ENCODE measurements at places on chromosomes 5 and 9. TPM values are rescaled to one million over a fixed set of nuclear protein-coding genes. Genes with fewer than 3 reads are reported as not detected.

The ACSL6 gene
- total RNA-seq = 4.9 TPM

The OR2S2 gene
- total RNA-seq = not detected

The ZFR gene
- total RNA-seq = 78.0 TPM

The PAEP gene
- total RNA-seq = not detected

The GCNT4 gene
- 7.8 TPM for total RNA-seq

The PRSS3 gene
- total RNA-seq = 0.64 TPM

The STPG3 gene
- total RNA-seq = not detected

The LRRC19 gene
- total RNA-seq = 12.1 TPM

The FABP6 gene
- not detected for total RNA-seq

The CCIN gene
- 0.64 TPM for total RNA-seq

The CDO1 gene
- 70.7 TPM for total RNA-seq

The KCNMB1 gene
- 0.64 TPM for total RNA-seq

The PCDHGA6 gene
- total RNA-seq = 10.3 TPM

The ARHGEF28 gene
- total RNA-seq = 63.9 TPM

The OCLN gene
- 50.4 TPM for total RNA-seq

The CD14 gene
- total RNA-seq = 81.6 TPM

The ASPN gene
- total RNA-seq = 33.7 TPM

The MSX2 gene
- 0.47 TPM for total RNA-seq

The OBP2B gene
- not detected for total RNA-seq

The TTC39B gene
- 17.5 TPM for total RNA-seq

The SLC34A3 gene
- 3.0 TPM for total RNA-seq

The TMEFF1 gene
- 9.9 TPM for total RNA-seq

The GNA14 gene
- 21.1 TPM for total RNA-seq

The SEMA6A gene
- total RNA-seq = 56.8 TPM

The CER1 gene
- total RNA-seq = 1.1 TPM

The FOXD4L4 gene
- total RNA-seq = 0.06 TPM

The NUTM2F gene
- not detected for total RNA-seq

The IFNA21 gene
- not detected for total RNA-seq

The FGD3 gene
- 12.0 TPM for total RNA-seq

The PCDHB11 gene
- 8.5 TPM for total RNA-seq

The CYLC2 gene
- total RNA-seq = not detected

The TMEM215 gene
- total RNA-seq = 0.88 TPM

The SPINK13 gene
- total RNA-seq = not detected

The IL31RA gene
- total RNA-seq = not detected

The FIBCD1 gene
- total RNA-seq = 0.29 TPM

The GZMA gene
- 1.8 TPM for total RNA-seq

The CNTNAP3B gene
- 16.5 TPM for total RNA-seq

The PTAR1 gene
- 98.0 TPM for total RNA-seq

The CTNND2 gene
- total RNA-seq = 1.1 TPM

The GFI1B gene
- 2.0 TPM for total RNA-seq

The NTNG2 gene
- 4.0 TPM for total RNA-seq

The KCNIP1 gene
- total RNA-seq = 4.7 TPM

The PCAT7 gene
- total RNA-seq = 0.06 TPM

The NME5 gene
- total RNA-seq = 6.9 TPM

The LRRC70 gene
- 12.3 TPM for total RNA-seq

The TERT gene
- total RNA-seq = 0.47 TPM

The IQGAP2 gene
- 40.5 TPM for total RNA-seq

The CAMK2A gene
- total RNA-seq = 14.4 TPM

Data from metanephros (tissue), 2 donors.